ENCODE measurements at places on chromosomes 7 and 10.

GRCh38 chr7:140312141-140312846, 86.0 kb downstream of the SLC37A3 start:
- DNase-seq = no peak

DNA sequence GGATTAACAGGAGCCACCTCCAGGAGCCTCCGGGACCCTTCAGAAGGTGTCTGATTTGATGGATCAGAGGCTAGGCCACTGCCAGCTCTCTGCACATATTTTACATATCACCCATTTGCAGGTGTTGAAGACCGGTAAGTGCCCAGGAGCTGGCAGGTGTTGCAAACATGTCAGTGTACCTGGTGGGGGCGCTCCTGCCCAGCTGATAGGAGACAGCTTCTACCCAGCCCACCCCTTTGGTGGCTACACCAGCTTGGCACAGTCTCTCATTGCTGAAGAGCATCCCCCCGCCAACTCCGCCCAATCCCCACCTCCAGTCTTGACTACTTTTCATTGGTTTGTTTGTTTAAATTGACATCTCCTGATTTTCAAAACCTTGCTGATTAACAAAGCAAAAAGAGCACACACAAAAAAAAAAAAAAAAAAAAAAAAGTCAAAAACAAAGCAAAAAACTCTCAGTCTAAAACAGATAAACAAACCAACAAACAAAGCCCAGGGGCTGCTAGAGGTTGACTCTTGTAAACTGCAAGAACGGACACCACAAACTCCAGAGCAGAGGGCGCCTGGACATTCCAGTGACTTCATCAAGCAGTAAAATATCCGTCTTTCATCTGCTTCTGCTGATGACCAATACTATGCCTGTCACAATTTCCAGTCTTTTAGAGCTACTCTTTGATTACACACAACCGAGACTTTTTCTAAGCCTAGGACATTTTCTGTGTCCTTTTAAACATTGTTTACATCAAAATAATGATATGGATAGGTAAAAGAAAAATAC, 275.3 kb downstream of the NRG3 start:
- DNase-seq = no peak

GRCh38 chr10:124416733-124417132, 2.0 kb downstream of the OAT start:
- no peak for DNase-seq

GRCh38 chr7:112930787-112931186, 140.6 kb upstream of the TMEM168 start:
- no peak for DNase-seq

DNA sequence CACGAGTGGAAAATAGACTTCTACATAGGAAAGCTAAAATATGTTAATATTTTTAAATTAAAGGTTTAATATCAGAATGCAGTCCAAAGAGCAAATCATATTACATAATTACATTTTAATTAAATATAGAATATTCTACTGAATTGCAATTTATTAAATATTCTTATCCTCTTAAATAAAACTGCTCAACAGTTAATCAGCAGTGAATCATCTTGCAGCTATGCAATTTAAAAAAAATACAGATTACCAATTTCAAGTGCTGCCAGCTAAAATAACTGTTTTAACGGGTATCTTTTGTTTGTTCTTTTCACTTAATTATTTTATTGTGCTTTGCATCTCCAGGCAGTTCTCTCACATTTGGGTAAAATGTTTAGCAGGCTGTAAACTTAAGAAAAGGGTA, 82.2 kb downstream of the ZNRF2 start:
- no peak for DNase-seq

DNA sequence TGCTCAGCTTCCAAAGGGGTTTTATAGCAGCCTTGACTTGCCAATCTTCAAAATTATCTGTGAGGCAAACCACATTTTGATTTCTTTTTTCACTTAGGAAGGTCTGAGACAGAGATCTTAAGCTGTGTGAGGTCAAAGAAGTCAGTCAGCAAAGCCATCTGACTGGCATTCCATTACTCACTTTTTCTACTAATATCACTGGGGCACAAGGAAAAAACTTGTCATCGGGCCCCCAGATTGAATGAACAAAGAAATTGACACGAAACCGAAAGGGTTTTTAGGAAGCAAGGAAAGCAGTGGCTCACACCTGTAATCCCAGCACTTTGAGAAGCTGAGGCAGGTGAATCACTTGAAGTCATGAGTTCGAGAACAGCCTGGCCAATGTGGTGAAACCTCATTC, 78.5 kb upstream of the FRMD4A start:
- no peak for DNase-seq

DNA sequence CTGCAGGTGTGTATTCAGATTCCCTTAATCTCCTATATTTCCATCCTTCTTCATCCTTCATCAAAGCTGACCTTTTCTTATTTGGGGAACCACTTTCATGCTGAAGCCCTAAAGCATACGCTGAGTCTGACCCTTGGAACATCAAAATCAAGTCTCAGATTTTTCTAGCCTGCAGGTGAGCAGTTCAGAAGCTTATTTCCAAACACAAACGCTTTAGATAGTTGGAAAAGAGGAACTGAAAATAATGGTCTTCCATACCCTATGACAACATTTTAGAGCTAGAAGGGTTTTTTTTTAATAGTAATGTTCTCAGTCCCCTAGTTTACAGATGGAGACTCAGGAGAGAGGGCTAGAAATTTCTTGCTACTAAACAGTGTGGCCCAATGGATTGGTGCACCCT, 1.6 kb upstream of the AGK start:
- DNase-seq = no peak

- DNase-seq = no peak
Observed at GRCh38 chr10:60222047-60222446, 167.6 kb downstream of the ANK3 start.

DNA sequence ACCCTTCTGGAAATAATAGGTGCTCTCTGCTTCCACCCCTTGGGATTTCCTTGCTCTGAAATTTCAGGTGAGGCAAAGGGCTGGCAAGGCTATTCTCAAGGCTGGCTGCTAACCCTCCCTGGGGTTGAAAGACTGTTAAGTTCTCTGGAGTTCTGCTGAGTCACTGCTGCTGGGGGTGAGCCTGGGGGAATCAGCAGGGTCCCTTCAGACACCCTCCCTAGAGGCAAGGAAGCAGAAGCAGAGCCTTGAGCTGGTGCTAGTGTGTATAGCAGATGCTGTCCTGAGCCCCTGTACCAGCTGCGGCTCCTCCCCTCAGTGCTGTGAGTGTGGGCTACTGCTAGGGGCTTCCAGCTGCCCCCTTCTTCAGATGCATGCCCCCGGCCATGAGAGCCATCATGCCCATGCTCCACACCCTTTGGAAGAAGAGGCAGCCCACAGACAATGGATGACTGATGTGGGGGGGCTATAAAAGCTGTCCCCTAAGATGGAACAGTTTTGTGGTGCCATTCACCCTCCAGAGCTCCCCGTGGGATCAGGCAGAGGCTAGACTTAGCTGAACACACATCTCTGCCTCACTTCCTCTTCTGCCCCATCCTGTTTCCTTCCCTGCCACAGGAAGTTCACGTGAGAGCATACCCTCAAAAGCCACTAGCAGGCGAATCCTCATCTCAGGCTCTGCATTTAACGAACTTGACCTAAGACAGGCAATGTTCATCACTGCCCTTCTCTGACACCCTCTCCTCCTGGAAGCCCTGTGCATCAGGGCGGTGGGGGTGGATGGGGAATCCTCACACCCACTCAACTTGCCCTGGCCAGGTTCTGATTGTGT, 91.8 kb downstream of the SH3PXD2A start:
- no peak for DNase-seq

- no peak for DNase-seq
Observed at GRCh38 chr10:60739558-60739957, 38.7 kb upstream of the CDK1 start.
